ENCODE measurements at places on chromosomes 4 and X.

- DNase-seq: no peak
Measured at GRCh38 chrX:114465689-114466088, 118.2 kb upstream of the HTR2C start.

DNA sequence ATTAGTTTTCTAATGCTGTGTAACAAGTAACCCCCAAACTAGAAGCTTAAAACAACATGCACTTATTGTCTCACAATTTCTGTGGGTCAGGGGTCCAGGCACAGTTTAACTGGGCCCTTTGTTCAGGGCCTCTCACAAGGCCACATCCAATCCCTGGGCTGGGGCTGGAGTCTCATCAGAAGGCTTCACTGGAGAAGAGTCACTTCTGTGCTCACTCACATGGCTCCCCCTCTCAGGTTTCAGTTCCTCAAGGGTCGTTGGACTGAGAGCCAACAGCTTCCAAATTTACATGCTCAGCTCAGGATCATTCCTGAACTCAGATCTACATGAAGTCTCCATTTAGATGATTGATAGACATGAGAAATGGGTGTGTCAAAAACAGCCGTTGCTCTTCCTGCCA is 77.1 kb downstream of the EVC start:
- DNase-seq: no peak

GRCh38 chr4:105417624-105418023 is 56.2 kb downstream of the PPA2 start:
- no peak for DNase-seq

DNA sequence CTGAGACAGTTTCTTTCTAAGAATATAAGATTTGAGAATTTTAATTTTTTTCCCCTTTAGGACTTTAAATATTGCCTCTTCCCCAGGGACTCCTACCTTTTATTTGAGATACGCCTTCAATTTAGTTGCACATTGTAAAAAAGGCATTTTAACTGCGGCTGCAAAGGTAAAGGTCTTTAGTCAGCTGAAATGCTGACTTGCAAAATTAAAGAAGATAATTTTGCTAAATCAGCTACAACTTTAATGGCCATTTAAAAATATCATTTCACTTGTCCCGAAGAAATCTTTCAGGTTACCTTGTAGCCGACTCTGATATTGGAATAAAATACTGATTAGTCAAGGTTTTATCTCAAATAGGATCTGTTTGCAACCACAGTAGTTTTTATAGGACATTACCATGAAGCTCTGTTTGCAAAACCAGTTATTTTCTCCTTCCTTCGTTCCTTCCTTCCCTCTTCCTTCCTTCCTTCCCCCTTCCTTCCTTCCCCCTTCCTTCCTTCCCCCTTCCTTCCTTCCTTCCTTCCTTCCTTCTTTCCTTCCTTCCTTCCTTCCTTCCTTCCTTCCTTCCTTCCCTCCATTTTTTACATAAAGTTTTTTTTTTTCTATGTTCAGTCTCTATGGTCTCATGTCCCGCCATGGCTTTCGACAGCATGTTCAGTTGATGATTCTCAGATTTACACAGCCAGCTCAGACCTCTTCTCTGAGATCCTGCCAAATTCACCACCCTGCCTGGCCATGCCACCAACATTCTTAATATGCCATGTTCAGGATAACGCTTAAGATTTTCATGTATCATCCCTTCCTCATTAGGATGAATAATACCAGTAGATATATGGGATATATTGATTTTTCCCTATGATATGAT is 405.4 kb upstream of the PRKX start:
- DNase-seq: no peak

- no peak for DNase-seq
Measured at GRCh38 chr4:48899432-48899749, 7.2 kb downstream of the OCIAD2 start.

DNA sequence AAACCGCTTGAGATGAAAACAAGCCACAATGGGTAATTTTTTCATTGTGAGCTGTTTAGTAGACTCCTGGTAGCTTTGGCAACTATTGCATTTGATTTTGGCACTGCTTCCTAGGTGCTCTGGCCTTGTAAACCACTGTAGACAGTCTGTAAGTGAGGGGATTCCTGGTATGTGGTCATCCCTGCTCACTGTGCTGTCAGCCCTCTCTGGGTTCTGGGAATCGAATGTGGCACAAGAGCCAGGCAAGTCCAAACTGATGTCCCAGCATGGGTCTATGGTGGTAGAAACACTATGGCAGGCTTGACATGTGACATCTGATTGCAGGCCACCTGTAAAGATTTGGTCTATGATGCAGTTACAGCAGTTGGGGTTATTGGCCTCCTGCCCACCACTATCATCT is 2.5 kb downstream of the USP51 start:
- DNase-seq: no peak

DNA sequence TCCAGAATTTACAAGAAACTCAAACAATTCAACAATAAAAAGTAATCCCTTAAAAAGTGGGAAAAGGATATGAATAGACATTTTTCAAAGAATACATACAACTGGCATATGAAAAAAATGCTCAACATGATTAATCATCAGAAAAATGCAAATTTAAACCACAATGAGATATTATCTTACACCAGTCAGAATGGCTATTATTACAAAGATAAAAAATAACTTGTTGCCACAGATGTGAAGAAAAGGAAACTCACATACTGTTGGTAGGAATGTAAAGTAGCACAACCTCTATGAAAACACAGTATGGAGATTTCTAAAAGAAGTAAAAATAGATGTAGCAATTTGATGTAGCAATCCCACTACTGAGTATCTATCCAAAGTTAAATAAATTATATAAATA is 65.1 kb upstream of the DIAPH2 start:
- DNase-seq: no peak

GRCh38 chr4:89906316-89906715 is 11.7 kb downstream of the MMRN1 start:
- DNase-seq: no peak

GRCh38 chr4:113537628-113538027 is 223.9 kb downstream of the CAMK2D start:
- DNase-seq: no peak

DNA sequence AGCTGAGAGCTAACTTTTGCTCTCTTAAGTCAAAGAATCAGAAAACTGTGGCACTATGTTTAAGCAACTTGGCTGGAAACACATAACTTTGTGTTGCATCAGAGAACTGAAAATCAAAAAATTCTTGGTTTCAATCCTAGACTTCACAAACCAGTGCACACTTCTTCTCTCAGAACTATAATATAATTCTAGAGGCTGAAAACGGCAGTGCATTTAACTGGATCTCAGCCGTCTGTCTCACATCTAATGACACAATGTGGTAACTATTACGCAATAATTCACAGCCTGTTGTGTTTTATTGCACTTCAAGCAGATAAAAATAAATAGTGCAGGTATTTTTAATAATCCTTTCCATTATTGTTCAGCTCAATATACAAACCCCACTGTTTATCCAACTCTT is 260.6 kb upstream of the DIAPH2 start:
- no peak for DNase-seq

- DNase-seq: no peak
Measured at GRCh38 chr4:143262838-143263237, 73.8 kb upstream of the GAB1 start.

DNA sequence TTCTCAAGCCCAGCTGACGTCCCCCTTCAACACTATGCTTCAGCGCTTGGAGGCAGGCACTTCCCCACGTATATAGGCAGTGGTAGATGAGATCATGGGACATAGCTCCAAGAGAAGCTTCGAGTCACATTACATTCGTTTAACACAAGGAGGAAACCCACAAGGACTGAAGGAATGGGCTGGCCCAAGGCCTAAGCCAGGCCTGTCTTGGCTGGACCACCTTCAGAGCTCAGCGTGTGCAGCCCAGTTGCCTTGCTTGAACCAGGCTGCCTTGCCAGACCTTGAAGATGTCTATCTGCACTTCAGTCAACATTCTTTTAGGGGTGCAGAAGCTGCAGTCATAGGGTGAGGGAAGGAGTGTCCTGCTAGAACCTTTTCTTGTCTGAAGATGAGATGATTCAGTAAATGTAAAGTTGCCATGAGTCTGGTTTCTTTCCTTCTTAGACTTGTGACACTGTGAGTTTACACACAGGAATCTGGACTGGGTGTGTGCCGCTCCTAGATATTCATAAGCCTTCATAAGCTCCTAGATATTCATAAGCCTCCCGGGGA is 144.1 kb upstream of the RBPJ start:
- no peak for DNase-seq

DNA sequence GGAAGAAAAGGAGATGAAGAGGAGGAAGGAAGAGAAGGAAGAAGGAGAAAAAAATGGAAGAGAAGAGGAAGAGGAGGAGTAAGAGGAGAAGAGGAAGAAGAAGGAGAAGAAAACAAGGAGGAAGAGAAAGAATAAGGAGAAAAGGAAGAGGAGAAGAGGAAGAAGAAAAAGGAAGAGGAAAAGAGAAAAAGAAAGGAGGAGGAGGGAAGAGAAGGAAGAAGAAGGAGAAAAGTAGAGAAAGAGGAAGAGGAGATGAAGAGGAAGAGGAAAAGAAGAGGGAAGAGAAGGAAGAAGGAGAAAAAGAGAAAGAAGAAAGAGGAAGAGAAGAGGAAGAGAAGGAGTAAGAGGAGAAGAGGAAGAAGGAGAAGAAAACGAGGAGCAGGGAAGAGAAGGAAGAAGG is 11.8 kb upstream of the LEF1 start:
- DNase-seq: no peak

- no peak for DNase-seq
Measured at GRCh38 chr4:1356181-1356998, 9.4 kb downstream of the UVSSA start.

All from SIG-M5 (cell line).